Lower leg skin (tissue), 4 donors: ENCODE measurements at places on chromosomes 6 and 20.

- DNase-seq = no peak
These were observed 484.9 kb downstream of the LMBRD1 start for GRCh38 chr6:69311888-69312287.

GRCh38 chr20:48338717-48339116, 489.1 kb downstream of the PREX1 start:
- peak; percentile 39 for DNase-seq

GRCh38 chr6:44731485-44732095, 344.1 kb downstream of the CDC5L start:
- DNase-seq = no peak

GRCh38 chr6:26087284-26088115, at the start of gene HFE:
HFE (plus strand) TSS chr6:26087429; CDS start chr6:26087441, 12 bp downstream.
- peak; percentile 51 for DNase-seq

GRCh38 chr6:52571099-52571755, 5.6 kb downstream of the TRAM2 start:
- DNase-seq = no peak

DNA sequence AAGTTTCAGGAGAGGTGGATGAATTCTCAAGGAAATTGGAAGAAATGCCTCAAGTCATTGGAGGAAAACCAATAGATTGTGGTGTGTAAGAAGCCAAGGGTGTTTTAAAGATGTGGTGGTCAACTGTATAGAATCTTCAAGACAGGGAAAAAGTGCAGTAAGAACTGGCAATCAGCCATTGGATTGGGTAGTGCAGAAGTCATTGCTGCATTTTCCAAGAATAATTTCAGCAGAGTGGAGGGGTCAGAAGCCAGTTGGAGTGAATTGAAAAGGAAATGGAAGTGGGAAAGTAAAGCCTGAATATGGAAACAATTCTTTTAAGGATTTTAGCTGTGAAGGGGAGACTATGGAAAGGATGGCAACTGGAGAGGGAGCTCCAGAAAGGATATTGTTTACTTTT, 128.2 kb upstream of the TMEM170B start:
- DNase-seq = no peak

- DNase-seq = no peak
These were observed 10.9 kb downstream of the ARFGEF2 start for GRCh38 chr20:48932375-48932941.

- peak; percentile 81 for DNase-seq
These were observed 75.3 kb downstream of the SLC23A2 start for GRCh38 chr20:4925842-4926530.

- DNase-seq = no peak
These were observed 237.7 kb downstream of the PRL start for GRCh38 chr6:22059126-22059525.
